ENCODE measurements at places on chromosomes 11 and 22.

DNA sequence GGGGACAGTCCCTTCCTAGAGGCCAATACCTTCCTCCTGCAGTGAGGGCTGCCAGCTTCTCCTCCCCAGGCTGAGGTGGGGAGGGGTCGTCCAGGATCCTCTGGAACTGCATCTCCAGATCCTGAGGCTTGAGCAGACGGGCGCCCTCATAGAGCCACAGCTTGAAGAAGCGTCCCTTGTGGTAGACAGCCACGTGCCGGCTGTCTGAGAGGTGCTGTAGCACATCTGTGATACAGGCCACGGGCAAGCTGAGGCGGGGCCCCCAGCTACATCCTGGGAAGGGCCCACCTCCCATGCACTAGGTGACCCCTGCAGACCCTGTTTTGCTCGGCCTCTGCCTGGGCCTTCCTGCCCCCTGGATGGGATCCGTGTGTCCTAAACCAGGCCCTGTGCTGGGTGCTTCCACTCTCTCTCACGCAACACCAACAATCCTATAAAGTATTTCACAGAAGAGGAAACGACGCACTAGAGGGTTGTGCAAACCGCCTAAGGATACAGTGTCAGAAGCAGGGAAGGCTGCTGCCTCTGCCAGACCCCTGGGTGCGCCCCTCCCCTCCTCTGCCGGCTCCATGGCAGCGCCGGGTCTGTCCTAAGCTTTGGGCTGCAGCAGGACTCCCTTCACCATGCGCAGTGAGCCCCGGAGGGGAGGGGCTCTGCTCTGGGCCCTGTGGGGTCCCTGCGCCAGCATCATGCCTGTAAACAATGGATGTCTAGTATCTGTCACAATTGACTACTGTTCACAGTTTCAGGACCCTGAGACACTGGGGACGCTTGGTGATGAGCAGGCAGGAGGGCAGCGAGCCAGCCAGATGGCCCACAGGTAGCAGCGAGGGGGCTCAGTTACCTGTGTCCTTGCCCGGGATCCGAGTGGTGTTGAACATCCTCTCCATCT lies 4.5 kb downstream of the CPT1B start:
- no peak for DNase-seq

GRCh38 chr11:104897891-104898684 lies at the start of gene CASP12:
Gene CASP12 (minus strand): TSS chr11:104898460.
- no peak for DNase-seq

DNA sequence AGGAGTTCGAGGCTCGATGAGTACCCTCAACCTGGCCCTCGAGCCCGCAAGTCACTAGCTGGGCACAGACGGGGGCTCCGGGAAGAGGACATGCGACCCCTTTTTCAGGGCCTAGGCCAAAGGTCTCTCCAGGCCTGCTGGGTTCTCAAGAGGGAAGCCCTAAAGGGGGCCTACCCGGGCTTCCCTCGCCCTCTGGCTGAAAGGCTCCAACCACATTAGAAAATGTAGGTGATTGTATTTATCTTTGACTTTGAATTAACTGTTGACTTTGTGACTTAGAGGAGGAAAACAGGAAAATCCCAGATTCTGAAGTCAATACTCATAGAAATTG lies 7.3 kb upstream of the PAX6 start:
- no peak for DNase-seq

- DNase-seq = no peak
Measured at GRCh38 chr22:48720662-48721394, 1106.8 kb downstream of the BRD1 start.

DNA sequence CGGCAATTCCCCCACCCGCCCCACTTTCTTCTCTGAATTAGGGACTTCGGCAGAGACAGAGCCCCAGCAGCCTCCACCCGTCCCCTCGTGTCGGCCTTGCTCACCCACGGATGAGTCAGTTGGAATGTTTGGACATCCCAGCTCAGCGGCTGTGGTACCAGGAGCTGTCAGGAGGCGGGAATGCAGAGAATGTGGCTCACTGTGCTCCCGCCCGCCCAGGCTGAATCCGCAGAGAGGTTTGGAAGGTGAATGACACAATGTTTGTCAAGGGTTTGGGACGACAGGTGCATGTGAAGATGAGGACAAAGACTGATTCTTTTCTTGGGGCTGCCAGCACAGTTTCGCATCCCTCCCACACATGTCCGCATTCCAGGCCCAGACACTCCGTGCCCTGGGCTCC lies 39.6 kb downstream of the LIF start:
- DNase-seq = peak; percentile 69

DNA sequence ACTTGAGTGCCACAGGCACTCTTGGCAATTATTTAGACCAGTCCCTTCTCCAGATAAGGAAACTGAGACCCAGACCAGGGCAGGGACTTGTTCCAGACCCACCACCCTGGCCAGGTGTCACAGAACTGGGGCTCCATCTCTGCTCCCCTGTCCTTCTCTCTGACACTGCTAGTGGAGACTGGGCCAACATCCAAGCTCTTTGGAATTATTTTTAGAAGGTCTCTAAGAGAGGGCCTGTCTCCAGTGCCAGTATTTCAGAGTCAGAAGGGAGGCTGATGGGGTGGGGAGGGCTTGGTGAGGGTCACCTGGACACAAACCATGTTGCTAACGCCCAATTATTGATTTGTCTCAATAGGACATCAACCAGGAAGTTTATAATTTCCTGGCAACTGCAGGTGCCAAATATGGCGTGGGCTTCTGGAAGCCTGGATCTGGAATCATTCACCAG lies 32.7 kb downstream of the POLR3H start:
- DNase-seq = no peak

DNA sequence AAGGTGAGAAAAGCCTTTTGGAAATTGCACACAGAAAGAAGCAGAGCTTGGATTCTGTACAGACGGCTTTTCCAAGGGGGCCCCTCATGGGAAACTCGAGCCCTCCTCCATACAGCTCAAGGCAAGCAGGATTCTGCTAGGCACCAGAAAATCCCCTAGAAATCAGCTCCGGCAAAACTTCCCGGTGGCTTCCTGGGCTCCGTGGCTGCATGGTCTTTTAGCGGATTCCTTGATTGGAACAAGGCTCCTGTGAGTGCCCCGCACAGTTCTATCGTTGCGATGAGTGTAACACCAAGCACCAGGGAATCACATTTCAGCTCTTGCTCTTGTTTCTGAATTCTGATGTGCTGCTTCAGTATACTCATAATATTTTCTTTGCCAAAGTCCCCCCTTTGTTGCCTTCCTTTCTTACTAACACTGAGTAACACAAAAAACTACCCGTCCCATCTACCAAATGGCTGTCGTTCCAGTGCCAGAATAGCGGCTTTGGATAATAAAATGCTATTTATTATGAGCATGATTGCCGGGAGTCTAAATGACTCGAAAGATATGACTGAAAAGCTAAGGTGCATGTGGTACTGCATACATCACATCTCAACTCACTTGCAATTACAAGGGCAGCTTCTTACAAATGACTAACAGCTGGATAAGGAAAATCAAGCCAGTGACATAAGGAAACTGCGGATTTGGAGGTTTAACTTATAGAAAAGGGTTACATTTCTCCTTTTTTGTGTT lies 494.1 kb downstream of the DLG2 start:
- DNase-seq = no peak

GRCh38 chr11:41003339-41004282 lies 455.8 kb downstream of the LRRC4C start:
- peak; percentile 12 for DNase-seq
